Left renal cortex interstitium (tissue), 4 donors: ENCODE measurements at places on chromosomes 2 and 18.

DNA sequence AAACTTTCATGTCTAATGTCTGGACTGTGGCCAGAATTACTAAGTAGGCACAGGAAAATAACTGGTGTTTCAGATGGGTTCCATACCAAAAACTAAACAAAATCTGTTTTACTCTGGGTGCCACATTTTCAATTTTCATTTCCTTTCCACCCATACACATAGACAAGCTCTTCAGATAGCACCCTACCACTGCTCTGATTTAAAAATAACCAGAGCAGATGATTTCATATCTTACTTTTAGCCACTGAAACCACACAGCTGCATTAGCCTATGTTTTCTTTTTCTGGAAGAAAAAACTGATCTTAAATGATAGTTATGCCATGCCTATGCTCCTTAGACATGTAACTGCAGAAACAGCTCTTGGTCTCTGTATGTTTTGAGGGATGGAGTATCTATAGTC is 647.6 kb downstream of the CPS1 start:
- DNase-seq: no peak

- DNase-seq: no peak
These were observed 40.1 kb downstream of the FBXO48 start for GRCh38 chr2:68426848-68427579.

DNA sequence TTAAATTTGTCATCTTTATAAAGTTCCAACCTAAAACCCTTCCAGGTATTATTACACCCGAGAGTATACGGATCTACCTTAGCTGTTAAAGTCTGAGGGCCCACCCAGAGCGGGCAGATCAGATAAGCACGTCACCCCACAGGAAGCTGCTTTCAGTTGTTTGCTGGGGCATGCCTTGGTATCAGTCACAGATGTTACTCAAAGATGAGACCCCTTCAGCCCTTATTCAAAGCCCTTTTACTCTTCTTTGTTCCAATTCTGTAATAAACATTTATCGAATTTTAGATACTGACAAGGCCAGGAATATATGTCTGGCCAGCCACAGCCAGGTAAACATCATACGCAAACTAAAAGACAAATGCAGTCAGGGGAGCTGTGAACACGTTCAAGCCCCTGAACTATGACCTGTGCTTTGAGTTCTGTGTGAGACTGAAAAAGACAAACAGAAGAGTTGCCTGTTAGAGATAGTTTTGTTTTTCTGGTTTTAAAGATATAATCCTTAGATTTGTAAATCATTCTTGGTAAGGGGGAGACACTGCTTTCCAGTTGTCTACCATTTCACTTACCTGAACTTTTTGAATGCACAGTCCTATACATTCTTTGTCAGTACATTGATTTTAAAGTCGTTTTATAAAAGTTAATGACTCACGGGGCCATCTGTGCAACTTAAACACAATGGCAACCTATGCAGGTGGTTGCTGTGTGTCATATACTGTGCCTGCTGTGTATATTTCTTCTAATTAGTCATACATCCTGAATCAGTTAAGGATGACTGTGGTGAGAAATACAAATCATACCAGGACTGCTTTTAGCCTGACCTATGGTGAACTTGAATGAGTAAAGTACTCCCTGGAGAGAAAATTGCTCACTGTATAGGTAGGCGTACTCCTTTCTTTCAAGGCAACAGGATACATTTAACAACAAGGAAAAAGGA is 100.5 kb upstream of the ITPRID2 start:
- DNase-seq: no peak

DNA sequence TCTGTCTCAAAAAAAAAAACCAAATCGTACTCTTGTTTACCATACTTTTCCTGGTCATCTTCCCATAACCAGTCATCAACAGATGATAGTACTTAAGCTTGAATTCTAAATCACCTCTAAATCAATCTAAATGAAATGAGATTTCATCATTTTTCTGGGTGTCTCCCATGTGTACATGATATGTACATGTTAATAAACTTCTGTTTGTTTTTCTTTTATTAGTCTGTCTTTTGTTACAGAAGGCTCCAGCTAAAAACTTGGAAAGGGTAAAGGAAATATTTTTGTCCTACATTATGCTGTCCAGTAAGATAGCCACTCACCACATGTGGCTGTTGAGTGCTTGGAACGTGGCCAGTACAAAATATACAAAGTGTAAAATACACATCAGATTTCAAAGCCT is 78.7 kb upstream of the MSH6 start:
- no peak for DNase-seq
